Natural killer cell treated with Interleukin-12 subunit alpha and Interleukin-12 subunit beta and Interleukin-15 and Interleukin-18, amount 100 ng/mL, for 72 hours (primary cell): ENCODE measurements at places on chromosomes 7 and 10. TPM values are rescaled to one million over a fixed set of nuclear protein-coding genes. Genes with fewer than 3 reads are reported as not detected.

DNA sequence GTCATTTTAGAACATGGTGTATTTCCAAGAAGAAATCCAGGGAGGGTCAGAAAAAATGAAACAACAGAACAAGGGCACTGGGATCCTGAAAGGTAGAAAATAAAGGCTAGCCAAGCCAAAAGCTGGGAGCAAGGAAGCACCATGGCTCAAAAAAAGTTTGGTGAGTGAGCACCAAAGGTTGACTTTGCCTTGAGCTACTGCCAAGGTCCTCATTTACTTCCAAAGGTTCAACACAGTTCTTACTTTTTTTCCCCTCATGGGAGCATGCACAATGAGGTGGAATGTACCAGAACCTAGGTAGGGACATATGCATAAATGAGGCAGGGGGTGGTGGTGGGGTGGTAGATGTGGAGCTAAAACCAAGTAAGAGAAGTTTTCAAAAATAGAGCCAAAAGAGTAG, 182.8 kb downstream of the CPEB3 start:
- H3K4me1 ChIP-seq, result peaks cover 8% of the 10 kb centered on the region
- no peak for DNase-seq
- H3K4me3 ChIP-seq, result no peak overlapping the region
- no peak overlapping the region for H3K27ac ChIP-seq
- no peaks in the 10 kb centered on the region for H3K36me3 ChIP-seq

GRCh38 chr7:7970237-7970530, 1.6 kb downstream of the GLCCI1 start:
- no peaks in the 10 kb centered on the region for H3K36me3 ChIP-seq
- no peak overlapping the region for H3K27ac ChIP-seq

DNA sequence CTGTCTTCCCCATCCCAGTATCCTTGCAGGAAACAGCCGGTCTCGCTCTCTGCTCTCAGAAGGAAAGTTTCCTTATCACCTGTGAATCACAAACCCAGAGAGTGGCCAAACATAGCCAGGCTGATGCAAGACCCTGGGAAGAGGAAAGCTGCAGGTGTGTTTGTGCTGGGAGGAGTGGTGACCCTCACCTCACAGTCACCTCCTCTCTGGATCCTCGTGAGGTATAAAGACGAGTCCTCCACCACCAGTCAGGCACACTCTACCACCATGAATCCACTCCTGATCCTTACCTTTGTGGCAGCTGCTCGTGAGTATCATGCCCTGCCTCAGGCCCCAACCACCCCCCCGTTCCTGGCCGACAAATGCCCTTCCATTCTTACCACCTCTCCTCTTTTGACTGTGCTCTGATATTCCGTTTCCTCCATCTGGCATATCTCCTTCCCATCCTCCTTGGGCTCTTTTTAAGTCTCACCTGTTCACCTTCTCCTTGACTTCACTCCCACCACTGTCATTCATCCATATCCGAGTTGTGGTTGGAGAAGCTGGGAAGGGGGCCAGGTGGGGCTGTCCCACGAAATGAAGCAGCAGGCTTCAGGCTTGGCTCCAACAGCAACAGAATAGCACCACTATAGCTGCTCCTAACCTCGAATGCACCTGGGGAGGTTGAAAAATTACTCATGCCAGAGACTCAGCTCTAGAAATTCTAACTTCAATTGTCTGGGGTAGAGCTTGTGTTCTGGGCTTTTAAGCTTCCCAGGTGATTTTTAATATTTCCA, at the start of gene PRSS1:
TSS of gene PRSS1 (plus strand) at position 255 of the 776 bp plus-strand sequence. CDS start at position 268, 13 bp downstream.
- no peak within 1 kb of the TSS for H3K27ac ChIP-seq
- no peak within 1 kb of the TSS for H3K4me3 ChIP-seq
- peaks cover 3% of the 10 kb centered on the region for H3K27me3 ChIP-seq
- no peaks in the 10 kb centered on the region for H3K36me3 ChIP-seq

DNA sequence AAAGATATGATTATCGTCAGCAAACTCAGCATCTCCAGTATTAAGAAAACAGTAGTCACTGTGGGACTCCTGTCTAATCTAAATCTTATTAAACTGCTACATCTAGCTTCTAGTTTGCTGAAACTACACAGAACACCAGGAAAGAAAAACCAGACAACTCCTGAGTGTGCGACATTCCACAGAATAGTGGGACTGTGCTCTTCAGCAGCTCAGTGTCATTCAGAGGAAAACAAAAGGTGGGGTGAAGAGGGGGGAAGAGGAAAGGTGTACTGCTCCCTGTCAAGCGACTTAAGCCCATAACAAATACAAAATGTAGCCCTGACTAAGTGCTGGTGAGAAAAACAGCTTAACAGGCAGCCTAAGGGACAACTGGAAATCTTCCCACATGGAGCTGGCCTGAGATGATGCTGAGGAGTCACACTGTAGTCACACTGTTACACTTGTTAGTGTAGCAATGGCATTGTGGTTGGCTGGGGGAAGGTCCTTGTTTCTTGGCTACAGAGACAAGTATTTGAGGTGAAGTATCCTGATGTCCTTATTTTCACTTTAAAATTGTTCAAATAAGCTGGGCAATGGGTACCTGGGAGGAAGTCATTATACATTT, 135.5 kb downstream of the USP6NL start:
- peaks cover 10% of the 10 kb centered on the region for H3K4me1 ChIP-seq
- no peak overlapping the region for H3K27ac ChIP-seq
- H3K27me3 ChIP-seq, result no peaks in the 10 kb centered on the region
- H3K36me3 ChIP-seq, result no peaks in the 10 kb centered on the region
- no peak for DNase-seq

GRCh38 chr10:92420546-92421275, 129.7 kb downstream of the MARCHF5 start:
- H3K27me3 ChIP-seq, result peaks cover 37% of the 10 kb centered on the region
- peaks cover 11% of the 10 kb centered on the region for H3K4me1 ChIP-seq
- no peak overlapping the region for H3K27ac ChIP-seq
- H3K36me3 ChIP-seq, result peaks cover 4% of the 10 kb centered on the region

DNA sequence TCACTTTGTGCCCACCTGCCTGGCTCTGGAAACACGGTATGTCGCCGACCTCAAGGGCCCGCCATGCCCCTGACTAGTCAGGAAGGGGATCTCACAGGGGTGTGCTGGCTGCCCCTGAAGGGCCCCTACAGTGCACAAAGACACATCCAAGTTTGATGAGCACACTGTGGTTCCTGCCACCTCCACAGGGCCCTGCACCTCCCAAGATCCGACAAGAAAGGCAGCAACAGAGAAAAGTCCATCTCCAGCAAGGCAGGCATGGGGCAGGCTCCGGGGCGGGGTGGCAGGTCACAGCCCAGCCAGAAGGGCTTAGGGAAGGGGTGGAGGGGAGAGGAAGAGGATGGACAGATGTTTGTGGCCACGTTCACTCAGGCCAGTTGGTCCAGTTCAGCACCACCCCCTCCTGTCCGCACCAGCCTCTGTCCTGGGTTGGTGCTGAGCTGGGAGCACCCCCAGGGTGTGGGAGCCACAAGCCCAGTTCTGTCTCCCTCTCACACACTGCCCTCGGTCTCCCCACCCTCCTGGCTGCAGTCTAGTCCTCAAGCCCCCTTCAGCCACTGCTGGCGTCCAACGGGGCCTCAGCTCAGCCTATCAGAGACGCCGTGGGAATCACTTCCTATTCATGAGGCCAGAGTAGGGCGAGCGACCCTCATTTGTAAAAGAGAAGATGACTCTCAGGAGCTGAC, 11.5 kb downstream of the DRGX start:
- H3K4me1 ChIP-seq, result no peaks in the 10 kb centered on the region
- H3K36me3 ChIP-seq, result no peaks in the 10 kb centered on the region
- no peak overlapping the region for H3K4me3 ChIP-seq
- DNase-seq, result no peak
- no peak overlapping the region for H3K27ac ChIP-seq

GRCh38 chr7:23955600-23956149, 245.7 kb downstream of the STK31 start:
- H3K4me3 ChIP-seq, result peak overlapping the region; percentile 7
- no peaks in the 10 kb centered on the region for H3K36me3 ChIP-seq

DNA sequence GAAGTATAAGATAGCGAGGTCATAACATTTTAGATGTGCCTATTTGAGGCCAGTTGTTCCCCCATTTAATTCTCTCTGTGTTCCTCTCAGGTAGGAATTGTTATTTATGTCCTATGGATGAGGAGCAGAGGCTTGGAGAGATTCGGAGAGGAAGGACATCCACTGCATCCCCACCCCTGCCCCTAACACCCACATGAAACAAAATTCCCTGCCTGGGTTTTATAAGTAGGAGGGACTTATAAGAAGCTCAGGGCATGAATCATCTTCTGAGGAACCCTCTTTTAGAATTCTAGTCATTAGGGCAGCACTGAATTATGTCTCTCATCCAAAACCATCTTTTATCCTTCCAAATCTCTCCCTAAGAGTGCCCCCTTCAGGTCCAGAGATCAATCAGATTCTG, 5.0 kb downstream of the CHAT start:
- no peak overlapping the region for H3K4me3 ChIP-seq
- DNase-seq, result no peak
- H3K27ac ChIP-seq, result no peak overlapping the region
- H3K27me3 ChIP-seq, result peaks cover 50% of the 10 kb centered on the region
- no peaks in the 10 kb centered on the region for H3K4me1 ChIP-seq

- H3K4me1 ChIP-seq, result no peaks in the 10 kb centered on the region
- H3K27ac ChIP-seq, result no peak overlapping the region
- H3K36me3 ChIP-seq, result no peaks in the 10 kb centered on the region
- no peak for DNase-seq
- peaks cover 24% of the 10 kb centered on the region for H3K27me3 ChIP-seq
- H3K4me3 ChIP-seq, result no peak overlapping the region
Observed at GRCh38 chr10:113216102-113216501, 266.1 kb downstream of the TCF7L2 start.

DNA sequence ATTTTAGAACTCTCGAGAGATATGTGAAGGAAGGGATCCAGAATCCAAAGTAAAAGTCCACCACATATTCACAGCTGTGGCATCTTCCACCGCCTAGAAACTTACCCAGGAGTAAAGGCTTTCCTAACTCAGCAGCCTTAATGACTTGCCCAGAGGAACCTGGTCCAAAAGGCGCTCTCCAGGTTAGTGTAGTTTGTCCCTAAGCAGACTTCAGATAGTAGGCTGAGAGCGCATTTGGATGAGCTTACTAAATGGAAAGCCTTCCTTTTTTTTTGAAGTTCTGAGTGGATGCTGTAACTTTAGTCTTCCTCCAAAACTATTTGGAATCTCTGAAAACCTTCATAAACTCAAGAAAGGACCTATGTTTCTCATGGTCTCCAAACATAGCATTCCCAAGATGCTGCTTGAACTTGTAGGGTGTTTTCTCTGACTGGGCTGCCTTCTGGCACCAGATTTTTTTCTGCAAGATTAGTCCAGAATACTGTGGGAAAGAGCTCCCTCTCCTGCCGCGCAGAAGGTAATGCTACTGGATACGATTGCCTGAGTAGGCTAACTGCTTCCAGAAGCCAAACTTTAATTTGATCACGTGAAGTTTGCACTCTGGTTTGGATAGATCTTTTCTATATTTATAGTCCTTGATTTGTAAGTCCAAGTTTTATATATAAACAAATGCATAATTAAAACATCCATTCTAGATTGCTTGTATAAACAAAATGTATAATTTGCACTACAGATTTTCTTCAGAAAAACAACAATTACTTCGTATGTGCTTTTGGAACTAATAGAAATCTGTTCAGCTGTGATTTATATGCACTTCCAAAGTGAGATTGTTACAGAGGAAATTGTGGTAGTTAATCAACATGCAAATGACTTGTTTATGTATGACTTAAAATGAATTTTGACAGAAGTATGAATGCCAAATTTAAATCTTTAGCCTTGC, 19.6 kb upstream of the GPR37 start:
- H3K4me3 ChIP-seq, result no peak overlapping the region
- H3K27me3 ChIP-seq, result peaks cover 5% of the 10 kb centered on the region
- H3K27ac ChIP-seq, result no peak overlapping the region
- H3K4me1 ChIP-seq, result no peaks in the 10 kb centered on the region
- no peak for DNase-seq

GRCh38 chr10:106296750-106297392, 867.6 kb downstream of the SORCS1 start:
- DNase-seq, result no peak
- no peaks in the 10 kb centered on the region for H3K4me1 ChIP-seq
- H3K36me3 ChIP-seq, result no peaks in the 10 kb centered on the region
- no peaks in the 10 kb centered on the region for H3K27me3 ChIP-seq
- H3K4me3 ChIP-seq, result no peak overlapping the region
- H3K27ac ChIP-seq, result no peak overlapping the region

DNA sequence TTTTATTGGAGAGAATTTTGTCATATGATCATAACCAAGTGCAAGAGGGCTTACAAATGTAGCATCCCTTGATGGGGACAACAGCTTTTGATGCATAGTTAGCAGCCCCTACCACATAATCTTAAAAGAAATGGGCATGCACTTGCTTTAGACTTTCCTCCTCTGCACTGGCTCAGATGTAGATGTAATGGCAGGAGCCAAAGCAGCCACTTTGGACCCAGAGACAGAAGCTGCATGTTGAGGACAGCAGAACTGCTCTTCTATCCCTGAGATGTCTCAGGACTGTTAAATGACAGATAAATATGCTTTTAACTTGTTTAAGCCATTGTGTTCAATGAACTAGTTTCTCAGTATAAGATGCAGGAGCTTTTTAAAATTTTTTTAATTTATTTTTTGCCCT, 450.7 kb downstream of the TYW1 start:
- H3K4me3 ChIP-seq, result no peak overlapping the region
- H3K4me1 ChIP-seq, result no peaks in the 10 kb centered on the region
- H3K27me3 ChIP-seq, result no peaks in the 10 kb centered on the region
- no peak for DNase-seq
- no peaks in the 10 kb centered on the region for H3K36me3 ChIP-seq

DNA sequence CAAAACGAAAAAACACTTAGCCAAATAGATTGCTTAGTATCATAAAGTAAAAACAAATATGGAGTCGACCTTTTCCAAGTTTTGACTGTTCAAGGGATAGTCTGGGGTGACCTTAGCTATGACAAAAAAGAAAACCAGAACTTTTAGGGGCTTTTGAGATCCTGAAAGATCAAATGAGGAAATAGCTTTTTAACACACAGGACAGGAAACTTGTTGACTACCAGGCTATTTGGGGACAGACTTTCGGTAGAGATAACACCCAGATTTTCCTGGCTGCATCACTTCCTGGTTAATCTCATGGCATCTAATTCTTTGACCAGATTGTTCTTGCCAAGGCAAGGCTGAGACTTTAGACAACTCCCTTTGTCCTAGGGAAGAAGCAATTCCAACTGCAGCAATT, 34.5 kb upstream of the EGR2 start:
- H3K27me3 ChIP-seq, result no peaks in the 10 kb centered on the region
- H3K36me3 ChIP-seq, result peaks cover 14% of the 10 kb centered on the region
- H3K4me3 ChIP-seq, result peak overlapping the region; percentile 11
- H3K4me1 ChIP-seq, result peaks cover 47% of the 10 kb centered on the region

GRCh38 chr10:69065406-69066361, 22.2 kb upstream of the SRGN start:
- peaks cover 4% of the 10 kb centered on the region for H3K36me3 ChIP-seq
- peaks cover 33% of the 10 kb centered on the region for H3K4me1 ChIP-seq
- H3K4me3 ChIP-seq, result peak overlapping the region; percentile 85
- H3K27ac ChIP-seq, result peak overlapping the region; percentile 94
- H3K27me3 ChIP-seq, result no peaks in the 10 kb centered on the region

- no peak overlapping the region for H3K27ac ChIP-seq
- H3K4me1 ChIP-seq, result peaks cover 8% of the 10 kb centered on the region
- H3K4me3 ChIP-seq, result no peak overlapping the region
- H3K36me3 ChIP-seq, result peaks cover 6% of the 10 kb centered on the region
Observed at GRCh38 chr7:136030330-136030729, 53.2 kb upstream of the MTPN start.

HSPA12A gene
- not detected for total RNA-seq

SCART1 gene
- total RNA-seq, result 3.6 TPM

WEE2 gene
- total RNA-seq, result not detected
